ENCODE measurements at places on chromosomes 7 and 10.

- DNase-seq: no peak
Measured at GRCh38 chr7:123784263-123784662, 35.5 kb upstream of the WASL start.

DNA sequence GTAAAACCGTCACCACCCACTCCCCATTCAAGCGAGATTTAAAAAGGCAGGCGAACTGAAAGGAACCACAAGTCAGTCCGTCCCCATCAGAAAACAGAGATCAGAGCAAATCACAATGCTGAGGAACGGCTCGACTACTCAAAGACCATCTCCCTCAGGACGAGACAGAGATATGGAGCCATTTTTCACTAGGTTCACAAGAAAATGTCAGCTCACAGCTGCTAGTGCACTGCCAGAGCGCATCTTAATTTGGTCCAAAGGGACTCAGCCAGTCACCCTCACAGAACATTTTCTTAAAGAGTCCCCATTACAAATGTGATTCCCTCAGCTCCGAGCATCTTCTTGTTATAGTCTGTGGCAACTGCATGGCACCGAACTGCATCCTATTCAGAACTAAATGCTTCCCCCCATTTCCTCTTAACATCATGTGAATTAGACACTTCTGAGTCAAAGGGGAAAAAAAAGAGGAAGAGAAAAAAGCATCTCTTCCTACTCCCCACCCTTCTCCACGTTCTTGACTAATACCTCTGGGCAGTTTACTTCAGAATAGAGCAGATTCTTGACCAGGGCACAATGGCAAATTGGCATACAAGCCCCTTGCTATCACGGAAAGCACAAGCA lies 683.9 kb downstream of the MAGI2 start:
- DNase-seq: no peak

DNA sequence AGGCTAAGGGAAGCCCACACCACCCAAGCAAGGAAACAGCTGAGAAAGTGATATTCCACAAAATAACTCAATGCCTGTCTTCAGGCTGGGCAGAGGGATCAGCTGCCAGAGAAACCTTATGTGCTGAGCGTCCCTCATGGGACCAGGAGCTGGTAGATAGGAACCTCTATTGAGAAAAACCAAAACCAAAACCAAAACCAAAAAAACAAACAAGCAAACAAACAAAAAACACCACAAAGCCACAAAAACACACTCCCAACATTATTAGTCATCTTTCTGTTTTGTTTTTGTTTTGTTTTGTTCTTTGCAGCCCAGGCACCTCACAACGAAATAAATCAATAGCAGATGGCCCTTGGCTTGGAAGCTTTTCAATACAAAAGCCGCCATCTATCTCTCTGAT lies 760.8 kb upstream of the CELF2 start:
- no peak for DNase-seq

GRCh38 chr7:149256568-149256967 lies 5.4 kb upstream of the ZNF783 start:
- DNase-seq: no peak

DNA sequence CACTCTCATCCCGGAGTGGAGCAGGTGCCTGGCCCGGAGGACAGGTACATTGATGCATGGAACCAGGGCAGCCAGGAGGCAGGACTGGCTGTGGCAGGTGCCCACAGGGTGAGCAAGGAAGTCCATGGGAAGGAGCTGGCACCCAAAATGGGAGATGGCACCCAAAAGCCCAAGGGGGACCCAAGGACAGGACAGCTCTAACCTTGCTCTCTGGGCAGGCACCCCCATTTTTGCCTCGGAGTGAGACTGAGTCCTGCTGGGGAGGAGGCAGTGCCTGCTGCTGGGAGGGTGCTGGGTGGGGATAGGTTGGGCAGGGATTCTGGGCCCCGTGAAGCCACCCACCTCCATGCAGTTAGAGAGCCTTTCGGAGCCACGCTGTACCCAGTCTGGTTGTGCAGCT lies 234.5 kb downstream of the TCERG1L start:
- DNase-seq: no peak

- no peak for DNase-seq
Measured at GRCh38 chr7:125253452-125254190, 324.0 kb upstream of the POT1 start.

DNA sequence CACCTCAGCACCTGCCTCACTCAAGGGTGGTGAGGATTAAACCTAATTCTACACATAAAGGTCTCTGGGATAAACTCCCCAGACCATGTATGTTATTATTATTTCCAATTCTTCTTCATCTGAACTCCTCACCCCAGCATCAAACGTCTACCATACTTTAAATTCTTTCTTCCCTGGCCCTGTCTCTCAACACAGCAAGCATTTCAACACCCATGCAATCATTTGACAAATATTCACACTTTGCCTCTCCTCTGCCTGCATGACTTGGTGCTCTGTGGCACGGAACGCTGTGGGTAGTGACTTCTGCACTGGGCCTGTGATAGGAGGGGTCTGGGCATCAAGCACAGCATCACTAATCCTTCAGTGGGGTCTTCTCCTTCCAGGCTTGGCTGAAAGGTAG lies 490.8 kb downstream of the TNS3 start:
- DNase-seq: peak; percentile 31

All from Caki2 (cell line).